CD4-positive, alpha-beta T cell (primary cell): ENCODE measurements at places on chromosomes 5 and 9.

- peak; percentile 68 for DNase-seq
- H3K36me3 ChIP-seq: peaks cover 14% of the 10 kb centered on the region
- H3K4me3 ChIP-seq: peak overlapping the region; percentile 85
- H3K4me1 ChIP-seq: peaks cover 43% of the 10 kb centered on the region
- peak overlapping the region; percentile 98 for H3K27ac ChIP-seq
Measured at GRCh38 chr5:181261320-181262049, 542 bp upstream of the TRIM52 start.

- H3K4me3 ChIP-seq: peak overlapping the region; percentile 68
- no peak overlapping the region for H3K27ac ChIP-seq
- H3K27me3 ChIP-seq: no peaks in the 10 kb centered on the region
- peaks cover 35% of the 10 kb centered on the region for H3K4me1 ChIP-seq
- DNase-seq: no peak
Measured at GRCh38 chr5:132370181-132370970, 866 bp downstream of the SLC22A5 start.

DNA sequence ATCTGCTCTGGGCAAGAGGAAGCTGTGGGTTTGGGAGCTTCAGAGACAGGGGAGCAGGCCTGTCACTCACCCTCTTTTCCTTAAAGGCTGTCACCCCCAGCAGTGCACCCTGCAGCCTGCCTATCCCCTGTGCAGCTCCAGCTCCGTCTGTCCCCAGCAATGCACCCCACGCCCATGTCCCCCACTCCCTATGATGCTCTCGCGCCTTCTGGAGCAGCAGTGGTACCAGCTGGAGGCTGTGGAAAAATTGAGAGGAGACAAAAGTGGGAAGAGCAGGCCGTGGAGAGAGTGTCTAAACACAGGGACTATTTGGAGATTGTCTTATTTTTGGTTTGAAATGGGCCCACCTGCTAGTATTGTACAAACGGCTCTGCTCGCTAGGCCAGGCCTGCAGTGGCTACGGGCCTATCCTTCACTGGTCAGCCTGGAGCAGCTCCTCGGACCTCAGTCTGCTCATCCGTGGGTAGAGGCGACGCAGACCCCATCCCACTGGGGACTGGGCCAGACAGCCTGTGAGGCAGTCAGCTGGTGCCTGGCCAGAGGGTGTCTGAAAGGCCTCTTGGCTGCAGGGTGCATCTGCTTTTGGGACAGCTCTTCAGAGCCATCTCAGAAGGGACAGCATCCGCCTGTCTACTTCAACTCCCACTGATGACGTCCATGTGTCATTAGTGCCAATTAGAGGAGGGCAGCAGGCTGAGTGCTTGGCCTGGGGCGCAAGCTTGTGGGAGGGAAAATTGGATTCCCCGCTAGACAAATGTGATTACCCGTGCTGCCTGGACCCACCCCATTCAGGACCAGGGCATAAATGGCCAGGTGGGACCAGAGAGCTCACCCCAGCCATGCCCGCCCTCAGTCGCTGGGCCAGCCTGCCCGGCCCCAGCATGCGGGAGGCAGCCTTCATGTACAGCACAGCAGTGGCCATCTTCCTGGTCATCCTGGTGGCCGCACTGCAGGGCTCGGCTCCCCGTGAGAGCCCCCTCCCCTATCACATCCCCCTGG is at the start of gene DBH:
DBH (plus strand) TSS at position 831 of the 999 bp plus-strand sequence; CDS start at position 840, 9 bp downstream.
- no peak within 1 kb of the TSS for H3K4me3 ChIP-seq
- H3K27me3 ChIP-seq: no peaks in the 10 kb centered on the region
- H3K4me1 ChIP-seq: no peaks in the 10 kb centered on the region

- H3K27ac ChIP-seq: no peak overlapping the region
- no peak overlapping the region for H3K4me3 ChIP-seq
- no peak for DNase-seq
- no peaks in the 10 kb centered on the region for H3K27me3 ChIP-seq
- peaks cover 54% of the 10 kb centered on the region for H3K36me3 ChIP-seq
- H3K4me1 ChIP-seq: peaks cover 28% of the 10 kb centered on the region
Measured at GRCh38 chr9:34119713-34120112, 6.8 kb downstream of the DCAF12 start.
